Stimulated activated CD8-positive, alpha-beta memory T cell treated with anti-CD3 and anti-CD28 coated beads, Interleukin-12 subunit alpha, Interleukin-12 subunit beta, amount 100 ng/mL, for 4 hours (primary cell): ENCODE measurements at places on chromosomes 1 and 21.

DNA sequence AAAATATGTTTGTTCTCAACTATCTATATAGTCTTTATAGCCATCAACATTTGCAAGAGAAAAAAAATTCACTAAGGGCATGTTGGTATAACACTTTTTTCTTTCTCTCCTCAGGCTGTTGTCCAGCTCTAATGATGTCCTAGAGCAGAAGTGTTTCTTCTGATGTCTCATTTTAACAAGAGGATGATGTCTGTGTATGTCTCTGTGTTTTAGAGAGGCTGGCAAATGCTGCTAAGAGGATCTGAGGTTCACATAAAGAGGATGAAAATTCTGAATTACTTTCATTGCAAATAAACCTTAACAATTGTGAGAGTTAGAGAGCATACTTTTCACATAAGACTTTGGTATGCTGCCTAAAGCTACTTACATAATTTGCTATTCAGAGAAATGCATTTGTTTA is 2.6 kb upstream of the BRINP3 start:
- no peak for DNase-seq

- no peak for DNase-seq
Measured at GRCh38 chr1:192959657-192960186, 99.4 kb downstream of the UCHL5 start.

DNA sequence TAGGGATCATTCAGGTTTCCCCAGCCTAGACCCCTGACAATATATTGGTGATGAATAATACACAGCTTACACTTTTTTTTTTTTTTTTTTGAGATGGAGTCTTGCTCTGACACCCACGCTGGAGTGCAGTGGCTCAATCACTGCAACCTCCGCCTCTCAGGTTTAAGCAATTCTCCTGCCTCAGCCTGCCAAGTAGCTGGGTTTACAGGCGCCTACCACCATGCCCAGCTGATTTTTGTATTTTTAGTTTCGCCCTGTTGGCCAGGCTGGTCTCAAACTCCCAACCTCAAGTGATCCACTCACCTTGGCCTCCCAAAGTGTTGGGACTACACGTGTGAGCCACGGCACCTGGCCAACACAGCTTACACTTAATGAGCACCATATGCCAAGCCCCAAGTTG is 7.2 kb downstream of the VASH2 start:
- DNase-seq = no peak

- DNase-seq = no peak
Measured at GRCh38 chr21:38780879-38781278, 24.9 kb upstream of the ETS2 start.

DNA sequence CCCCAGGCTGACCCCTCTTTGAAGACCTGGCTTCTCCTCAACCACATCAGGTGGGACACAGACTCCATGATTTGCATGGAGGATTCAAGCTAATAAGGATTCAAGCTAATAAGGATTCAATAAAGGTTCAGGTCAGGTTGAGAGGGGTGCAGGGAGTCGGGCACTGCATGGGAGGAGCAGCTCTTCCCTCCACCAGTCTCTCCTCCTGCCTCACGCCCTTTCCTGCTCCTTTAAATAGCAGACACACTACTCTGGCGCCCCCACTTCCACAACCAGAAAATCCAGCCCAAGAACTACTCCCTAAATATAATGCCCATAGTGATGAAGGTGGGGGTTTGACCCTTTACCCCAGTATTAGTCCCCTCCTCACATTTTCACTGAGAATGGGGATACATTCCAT is 7.1 kb downstream of the MEX3A start:
- no peak for DNase-seq

DNA sequence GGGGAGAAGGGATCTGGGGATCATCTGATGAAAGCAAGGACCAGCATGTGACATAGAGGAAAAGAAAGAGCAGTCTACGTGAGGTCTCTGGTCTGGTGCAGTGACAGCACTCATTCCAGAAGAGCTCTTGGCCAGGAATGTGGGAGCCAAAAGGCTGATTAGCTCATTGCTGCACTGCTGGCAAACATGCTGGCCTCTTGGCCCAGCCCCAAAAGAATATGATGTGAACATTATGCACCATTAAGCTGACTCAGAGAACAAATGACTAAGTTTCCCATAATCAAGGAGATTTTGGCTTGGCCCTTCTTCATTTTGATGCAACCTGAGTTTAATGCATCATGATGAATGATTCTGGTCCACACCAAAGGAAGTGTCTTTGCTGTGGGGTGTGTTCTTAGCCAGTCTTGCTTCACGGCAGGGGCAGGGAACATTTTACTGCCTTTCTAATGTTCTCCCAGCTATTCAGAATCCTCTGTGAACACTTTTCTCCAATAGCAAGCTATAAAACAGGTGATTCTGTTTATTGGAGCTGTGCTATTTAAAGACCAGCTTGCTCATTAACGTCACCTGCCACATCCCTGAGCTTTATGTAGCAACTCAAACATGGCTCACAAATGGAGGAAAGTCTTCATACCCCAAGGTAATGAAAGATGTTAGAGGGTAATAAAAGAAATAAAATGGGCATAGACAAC is 55.1 kb downstream of the PCBP3 start:
- DNase-seq = no peak
